Caco-2 (cell line): ENCODE measurements at places on chromosomes 1 and 21.

GRCh38 chr1:200877010-200877409 lies 4.2 kb downstream of the GPR25 start:
- DNase-seq, result no peak
- no peak overlapping the region for H3K27ac ChIP-seq
- no peaks in the 10 kb centered on the region for H3K36me3 ChIP-seq

GRCh38 chr21:15713412-15713811 lies 16.4 kb upstream of the USP25 start:
- no peaks in the 10 kb centered on the region for H3K36me3 ChIP-seq
- peaks cover 17% of the 10 kb centered on the region for H3K4me1 ChIP-seq
- no peaks in the 10 kb centered on the region for H3K27me3 ChIP-seq
- H3K4me3 ChIP-seq, result no peak overlapping the region
- H3K27ac ChIP-seq, result no peak overlapping the region
- no peak for DNase-seq

GRCh38 chr1:201245082-201245481 lies 38.2 kb upstream of the PKP1 start:
- H3K36me3 ChIP-seq, result no peaks in the 10 kb centered on the region
- no peaks in the 10 kb centered on the region for H3K27me3 ChIP-seq
- no peak overlapping the region for H3K4me3 ChIP-seq
- no peak for DNase-seq
- H3K4me1 ChIP-seq, result no peaks in the 10 kb centered on the region
- H3K27ac ChIP-seq, result no peak overlapping the region

GRCh38 chr1:164787834-164788231 lies 228.8 kb downstream of the PBX1 start:
- H3K27me3 ChIP-seq, result no peaks in the 10 kb centered on the region
- peak overlapping the region; percentile 45 for H3K27ac ChIP-seq
- peak; percentile 44 for DNase-seq
- no peaks in the 10 kb centered on the region for H3K36me3 ChIP-seq
- H3K4me3 ChIP-seq, result no peak overlapping the region
- peaks cover 23% of the 10 kb centered on the region for H3K4me1 ChIP-seq

- H3K27ac ChIP-seq, result no peak overlapping the region
- no peaks in the 10 kb centered on the region for H3K36me3 ChIP-seq
- H3K4me1 ChIP-seq, result no peaks in the 10 kb centered on the region
- H3K27me3 ChIP-seq, result no peaks in the 10 kb centered on the region
Measured at GRCh38 chr1:114703242-114703641, 7.9 kb upstream of the AMPD1 start.

DNA sequence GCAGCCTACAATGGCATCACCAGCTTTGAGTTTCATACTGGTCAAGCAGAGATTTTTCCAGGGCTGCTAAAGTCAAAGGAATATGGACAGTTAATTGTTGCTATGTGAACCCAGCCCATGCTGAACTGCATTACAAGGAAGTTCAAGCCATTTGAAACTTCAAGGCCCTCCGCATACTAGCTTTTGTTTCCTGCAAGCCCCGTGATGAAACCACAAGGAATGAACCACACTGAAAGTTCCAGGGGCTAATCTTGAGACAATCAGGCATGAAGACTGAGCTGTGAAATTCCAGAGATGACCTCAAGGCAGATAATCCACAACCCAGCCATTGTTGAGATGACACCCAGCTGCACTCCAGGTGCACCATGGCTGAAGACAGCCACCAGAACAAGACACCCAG lies 180.8 kb downstream of the C1orf21 start:
- no peak overlapping the region for H3K4me3 ChIP-seq
- H3K4me1 ChIP-seq, result no peaks in the 10 kb centered on the region
- no peak overlapping the region for H3K27ac ChIP-seq
- no peak for DNase-seq
- no peaks in the 10 kb centered on the region for H3K27me3 ChIP-seq

DNA sequence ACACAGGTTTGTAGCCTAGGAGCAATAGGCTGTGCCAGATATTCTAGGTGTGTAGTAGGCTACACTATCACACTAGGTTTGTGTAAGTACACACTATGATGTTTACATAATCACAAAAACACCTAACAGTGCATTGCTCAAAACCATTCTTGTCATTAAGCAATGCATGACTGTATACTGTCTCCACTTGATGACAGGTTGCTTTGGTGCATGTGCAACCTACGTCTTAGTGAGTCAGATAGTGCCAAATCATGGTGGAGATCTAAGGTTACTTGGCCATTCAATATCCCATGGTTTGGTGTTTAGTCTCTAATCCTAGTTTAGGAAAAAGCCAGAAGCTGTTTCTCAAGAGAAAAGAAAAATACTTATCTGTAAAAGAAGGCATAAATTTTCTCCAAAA lies 181.1 kb downstream of the KCNK2 start:
- H3K4me3 ChIP-seq, result no peak overlapping the region
- no peak overlapping the region for H3K27ac ChIP-seq
- H3K27me3 ChIP-seq, result no peaks in the 10 kb centered on the region
- H3K4me1 ChIP-seq, result no peaks in the 10 kb centered on the region

DNA sequence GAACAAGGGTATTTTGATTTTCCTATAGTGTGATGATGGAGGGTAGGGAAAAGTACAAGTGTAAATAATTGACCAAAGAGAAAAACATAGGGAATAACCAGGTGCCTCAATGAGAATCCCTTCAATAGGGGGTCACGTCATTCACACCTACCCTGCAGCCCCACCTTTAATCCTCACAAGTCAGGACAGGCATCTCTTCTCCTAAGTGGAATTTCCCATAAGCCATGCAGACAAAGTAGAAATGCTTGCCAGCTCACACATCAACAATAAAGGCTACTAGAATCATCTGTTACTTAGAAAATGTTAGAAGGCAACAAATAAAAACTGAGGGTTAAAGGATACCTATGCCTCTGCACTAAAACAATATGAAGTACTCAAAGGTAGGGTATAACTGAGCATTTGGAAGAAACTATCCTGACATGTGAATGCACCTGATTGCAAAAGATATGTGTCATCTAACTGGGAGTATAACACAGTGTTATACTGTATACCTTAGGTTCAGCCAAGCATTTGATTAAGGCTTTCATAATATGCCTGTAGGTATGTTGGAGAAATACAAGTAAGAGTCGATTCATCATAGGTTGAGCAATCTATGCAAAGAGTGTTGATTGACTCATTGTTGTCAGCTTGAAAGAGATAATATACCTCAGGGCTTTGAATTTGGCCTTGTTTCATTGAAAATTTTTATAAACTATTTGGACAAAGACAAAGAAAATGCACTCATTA lies 32.4 kb upstream of the ATP1A1 start:
- peaks cover 11% of the 10 kb centered on the region for H3K4me1 ChIP-seq
- no peak for DNase-seq
- H3K4me3 ChIP-seq, result no peak overlapping the region
- no peaks in the 10 kb centered on the region for H3K27me3 ChIP-seq

DNA sequence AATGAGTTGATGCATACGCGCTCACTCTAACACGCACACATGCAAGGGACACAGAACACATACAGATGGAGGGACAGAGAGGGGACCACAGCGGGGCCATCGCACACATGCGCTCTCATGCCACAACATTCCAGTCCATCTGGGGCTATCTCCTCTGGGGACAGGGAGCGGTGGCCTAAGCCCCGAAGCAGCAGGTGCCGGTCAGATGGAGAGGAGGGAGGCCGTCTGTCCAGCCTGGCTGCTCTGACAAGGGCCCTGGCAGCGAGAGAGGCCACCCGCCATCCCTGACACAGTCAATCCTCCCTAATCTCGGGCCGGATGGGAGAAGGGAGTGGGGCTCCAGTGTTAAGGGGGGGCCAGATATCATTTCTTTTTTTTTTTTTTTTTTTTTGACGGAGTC lies 123.5 kb downstream of the KIAA0319L start:
- DNase-seq, result no peak
- H3K4me1 ChIP-seq, result no peaks in the 10 kb centered on the region
- H3K36me3 ChIP-seq, result no peaks in the 10 kb centered on the region

DNA sequence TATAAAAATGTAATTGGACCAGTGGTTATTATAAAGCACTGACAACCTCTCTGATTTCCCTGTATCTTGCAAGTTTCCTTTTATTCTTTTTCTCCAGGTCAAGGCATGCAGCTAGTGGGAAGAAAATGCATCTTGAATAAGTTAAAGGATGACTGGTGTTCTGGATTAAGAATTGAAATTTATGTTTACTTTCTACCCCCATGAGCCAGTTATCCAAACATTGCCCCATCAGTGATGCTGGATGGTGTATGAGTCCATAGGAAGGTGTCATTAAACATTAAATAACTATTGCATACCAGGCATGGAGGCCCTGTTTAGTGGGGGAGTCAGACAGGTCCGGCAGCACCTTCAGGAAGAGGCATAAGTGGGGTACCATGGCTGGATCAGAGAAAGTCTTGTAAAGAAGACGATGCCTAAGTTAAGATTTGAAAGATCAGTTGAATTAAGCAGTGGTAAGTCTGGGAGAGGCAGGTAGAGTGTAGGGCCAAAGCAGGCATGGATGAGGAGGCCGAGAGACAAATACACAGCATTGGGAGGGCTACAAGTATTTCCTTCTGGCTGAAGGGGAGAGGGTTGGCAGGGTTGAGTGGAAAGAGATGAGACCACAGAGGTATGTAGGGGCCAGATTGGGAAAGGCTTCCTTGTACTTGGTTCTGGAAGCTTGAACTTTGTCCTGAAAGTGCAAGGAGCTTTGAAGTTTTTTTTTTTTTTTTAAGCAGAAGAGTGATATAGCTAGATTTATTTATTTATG lies 5.7 kb downstream of the SZRD1 start:
- peak; percentile 17 for DNase-seq
- peak overlapping the region; percentile 59 for H3K27ac ChIP-seq
- H3K36me3 ChIP-seq, result no peaks in the 10 kb centered on the region
- no peaks in the 10 kb centered on the region for H3K27me3 ChIP-seq
- H3K4me3 ChIP-seq, result no peak overlapping the region

DNA sequence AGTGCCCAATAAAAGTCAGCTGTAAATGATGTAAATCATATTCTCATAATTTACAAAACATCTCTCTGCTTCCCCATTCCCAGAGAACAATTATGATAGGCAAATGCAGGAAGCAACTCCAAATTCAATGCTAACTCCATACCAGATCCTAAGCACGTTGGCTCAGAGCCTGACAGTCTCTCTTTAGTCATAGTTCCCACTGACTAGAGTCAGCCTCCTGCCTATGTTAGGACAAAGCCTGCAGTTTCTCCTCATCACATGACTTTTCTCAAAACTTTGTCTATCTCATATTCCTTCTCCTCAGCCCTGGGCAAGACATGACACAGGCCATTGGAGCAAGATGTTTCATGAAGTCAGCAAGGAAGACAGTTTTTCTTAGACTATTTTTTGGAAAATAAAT lies 101.5 kb upstream of the COL24A1 start:
- H3K27me3 ChIP-seq, result no peaks in the 10 kb centered on the region
- DNase-seq, result no peak
- no peak overlapping the region for H3K4me3 ChIP-seq
- H3K36me3 ChIP-seq, result no peaks in the 10 kb centered on the region
- H3K4me1 ChIP-seq, result no peaks in the 10 kb centered on the region

DNA sequence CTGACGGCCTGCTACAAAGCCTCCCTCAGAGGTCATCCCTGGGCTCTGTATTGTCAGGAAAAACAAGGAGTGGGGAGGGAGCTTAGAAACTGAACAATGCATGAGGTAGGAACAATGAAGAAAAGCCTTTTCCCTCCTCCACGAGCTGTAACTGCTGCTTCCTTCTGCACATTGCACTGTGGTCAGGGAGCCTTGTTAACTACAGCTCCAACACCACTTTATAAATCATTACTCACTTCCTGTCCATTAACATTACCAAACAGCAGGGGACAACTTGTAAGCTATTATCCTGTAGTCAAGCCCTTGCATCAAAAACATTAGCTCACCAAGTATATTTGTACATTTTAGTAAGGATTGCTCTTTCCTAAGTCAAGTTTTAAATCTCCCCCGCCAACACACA lies 336.0 kb upstream of the NR5A2 start:
- no peaks in the 10 kb centered on the region for H3K4me1 ChIP-seq
- no peak overlapping the region for H3K4me3 ChIP-seq
- no peaks in the 10 kb centered on the region for H3K36me3 ChIP-seq
- DNase-seq, result no peak

DNA sequence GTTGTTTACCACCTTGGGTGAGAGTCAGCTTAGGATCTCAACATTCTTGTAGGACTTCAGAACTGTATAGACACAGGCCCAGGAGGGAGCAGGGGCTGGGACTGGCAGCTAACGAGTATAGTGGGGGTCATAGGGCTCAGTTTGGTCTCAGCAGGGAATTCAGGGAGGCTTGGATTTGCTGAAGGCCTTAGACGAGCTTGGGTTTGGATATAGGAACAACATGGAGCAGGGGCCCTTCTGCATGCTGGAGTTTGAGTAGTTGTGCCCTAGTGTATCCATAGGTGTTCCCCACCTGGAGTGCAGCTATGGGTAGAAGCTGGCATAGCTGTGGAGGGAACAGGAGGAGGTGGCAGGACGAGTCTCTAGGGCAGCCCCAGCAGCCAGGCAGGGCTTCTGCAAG lies 63.4 kb upstream of the MAP1LC3C start:
- no peaks in the 10 kb centered on the region for H3K4me1 ChIP-seq
- H3K36me3 ChIP-seq, result no peaks in the 10 kb centered on the region
- no peaks in the 10 kb centered on the region for H3K27me3 ChIP-seq
- no peak overlapping the region for H3K4me3 ChIP-seq
- no peak for DNase-seq
- H3K27ac ChIP-seq, result no peak overlapping the region

- no peak overlapping the region for H3K27ac ChIP-seq
- peaks cover 21% of the 10 kb centered on the region for H3K4me1 ChIP-seq
- H3K4me3 ChIP-seq, result no peak overlapping the region
- H3K27me3 ChIP-seq, result no peaks in the 10 kb centered on the region
- DNase-seq, result peak; percentile 47
- no peaks in the 10 kb centered on the region for H3K36me3 ChIP-seq
Measured at GRCh38 chr1:165815725-165816124, 11.7 kb upstream of the UCK2 start.

DNA sequence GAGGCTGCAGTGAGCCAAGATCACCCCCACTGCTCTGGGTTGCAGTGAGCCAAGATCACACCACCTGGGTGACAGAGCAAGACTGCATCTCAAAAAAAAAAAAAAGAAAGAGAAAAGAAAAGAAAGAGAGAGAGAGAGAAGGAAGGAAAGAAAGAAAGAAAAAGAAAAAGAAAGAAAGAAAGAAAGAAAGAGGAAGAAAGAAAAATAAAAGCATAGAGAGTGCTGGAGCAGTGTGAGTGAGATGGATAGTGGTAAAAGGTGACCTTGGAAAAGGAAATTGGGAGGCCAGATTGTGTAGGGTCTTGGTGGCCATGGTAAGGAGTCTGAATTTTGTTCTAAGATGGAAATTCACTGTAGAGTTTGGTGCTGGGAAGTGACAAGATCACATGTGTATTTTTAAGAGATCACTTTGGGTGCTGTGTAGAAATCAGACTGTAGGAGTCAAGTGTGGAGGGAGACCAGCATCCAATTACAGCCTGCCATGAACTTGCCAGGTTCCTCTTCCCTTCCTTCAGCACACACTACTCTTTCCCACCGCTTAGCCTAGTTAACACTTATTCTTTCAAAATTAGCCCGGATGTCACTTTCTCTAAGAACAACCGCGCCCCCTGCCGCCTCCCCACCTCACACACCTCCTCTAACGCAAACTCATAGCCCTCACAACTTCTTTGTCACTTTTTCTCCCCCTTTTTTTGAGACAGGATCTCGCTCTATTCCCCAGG lies 17.9 kb downstream of the MTX1 start:
- peak overlapping the region; percentile 62 for H3K4me3 ChIP-seq
- H3K27ac ChIP-seq, result peak overlapping the region; percentile 80
- H3K36me3 ChIP-seq, result no peaks in the 10 kb centered on the region; the same call in 1 of the 2 replicates
- H3K27me3 ChIP-seq, result no peaks in the 10 kb centered on the region
- peaks cover 22% of the 10 kb centered on the region for H3K4me1 ChIP-seq
- DNase-seq, result peak; percentile 76
